Skin of body (tissue), 3 donors: ENCODE measurements at places on chromosomes 11 and 22.

GRCh38 chr11:80383655-80384054 is 942.8 kb upstream of the TENM4 start:
- no peak for DNase-seq

- DNase-seq = no peak
Measured at GRCh38 chr22:38655519-38656255, 505 bp downstream of the FAM227A start.

DNA sequence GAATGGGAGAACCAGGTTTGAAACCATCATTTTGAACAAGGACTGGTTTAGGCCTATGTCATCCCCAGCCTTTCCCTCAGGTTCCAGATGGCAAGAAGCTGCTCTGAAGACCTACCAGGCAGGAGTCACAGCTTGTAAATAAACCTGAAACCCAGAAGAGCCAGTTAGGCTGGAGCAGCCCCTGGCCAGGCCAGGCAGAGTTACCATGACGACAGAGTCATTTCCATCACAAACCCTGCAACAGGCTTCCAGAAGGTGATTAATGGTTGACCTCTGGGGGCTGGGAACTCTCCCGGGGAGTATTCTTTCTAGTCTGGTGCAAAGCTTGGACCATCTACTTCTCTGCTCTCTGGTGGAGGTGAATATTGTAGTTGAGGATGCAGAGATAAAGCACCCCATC is 164.1 kb upstream of the NCAM1 start:
- no peak for DNase-seq

GRCh38 chr22:43853328-43853931 is 8.9 kb downstream of the SULT4A1 start:
- DNase-seq = no peak

GRCh38 chr11:2300936-2301630 is 635 bp downstream of the C11orf21 start:
- no peak for DNase-seq

- DNase-seq = no peak
Measured at GRCh38 chr11:77882396-77882795, 61.5 kb downstream of the AAMDC start.

DNA sequence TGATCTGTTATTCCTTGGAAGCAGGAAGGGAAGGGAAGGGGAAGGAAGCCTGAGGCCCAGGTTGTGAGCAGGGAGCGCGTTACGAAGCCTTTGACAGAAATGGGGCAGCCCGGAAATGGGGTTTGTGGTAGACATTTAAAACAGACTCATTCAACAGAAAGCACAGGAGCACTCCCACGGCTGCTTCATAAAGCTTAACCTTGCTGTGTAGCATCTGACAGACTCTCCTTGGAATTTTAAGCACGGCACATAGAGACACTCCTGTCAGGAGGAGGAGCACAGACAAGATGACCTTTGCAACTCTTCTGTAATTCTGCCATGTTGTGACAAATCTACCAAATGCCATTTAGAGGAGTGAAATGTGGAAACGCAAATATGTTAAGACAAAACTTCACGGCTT is 131.6 kb downstream of the FBXO7 start:
- DNase-seq = no peak

GRCh38 chr11:64767344-64768299 is 7.8 kb upstream of the PYGM start:
- peak; percentile 16 for DNase-seq

- DNase-seq = no peak
Measured at GRCh38 chr11:46895821-46896220, 22.5 kb downstream of the LRP4 start.

- DNase-seq = no peak
Measured at GRCh38 chr11:88886796-88887195, 179.0 kb downstream of the GRM5 start.

DNA sequence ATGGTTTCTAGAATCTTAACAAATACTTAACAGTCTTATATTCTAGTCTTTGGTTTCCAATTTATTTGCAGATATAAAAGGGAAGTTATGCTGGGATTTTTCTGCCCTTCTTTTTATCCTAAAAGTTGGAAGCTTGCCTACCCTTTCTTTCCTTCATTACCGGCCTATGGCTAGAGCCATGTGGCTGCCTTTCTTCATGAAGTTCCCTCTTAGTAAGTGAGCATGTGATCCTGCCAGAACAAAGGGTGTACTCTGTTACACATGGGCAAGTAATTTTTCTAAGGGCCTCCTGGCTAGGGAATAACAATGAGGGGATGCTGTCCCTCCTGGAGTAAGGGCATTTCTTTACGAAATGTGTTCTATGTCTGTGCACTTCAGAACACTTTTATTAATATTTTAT is 252.1 kb upstream of the PITPNB start:
- DNase-seq = no peak

DNA sequence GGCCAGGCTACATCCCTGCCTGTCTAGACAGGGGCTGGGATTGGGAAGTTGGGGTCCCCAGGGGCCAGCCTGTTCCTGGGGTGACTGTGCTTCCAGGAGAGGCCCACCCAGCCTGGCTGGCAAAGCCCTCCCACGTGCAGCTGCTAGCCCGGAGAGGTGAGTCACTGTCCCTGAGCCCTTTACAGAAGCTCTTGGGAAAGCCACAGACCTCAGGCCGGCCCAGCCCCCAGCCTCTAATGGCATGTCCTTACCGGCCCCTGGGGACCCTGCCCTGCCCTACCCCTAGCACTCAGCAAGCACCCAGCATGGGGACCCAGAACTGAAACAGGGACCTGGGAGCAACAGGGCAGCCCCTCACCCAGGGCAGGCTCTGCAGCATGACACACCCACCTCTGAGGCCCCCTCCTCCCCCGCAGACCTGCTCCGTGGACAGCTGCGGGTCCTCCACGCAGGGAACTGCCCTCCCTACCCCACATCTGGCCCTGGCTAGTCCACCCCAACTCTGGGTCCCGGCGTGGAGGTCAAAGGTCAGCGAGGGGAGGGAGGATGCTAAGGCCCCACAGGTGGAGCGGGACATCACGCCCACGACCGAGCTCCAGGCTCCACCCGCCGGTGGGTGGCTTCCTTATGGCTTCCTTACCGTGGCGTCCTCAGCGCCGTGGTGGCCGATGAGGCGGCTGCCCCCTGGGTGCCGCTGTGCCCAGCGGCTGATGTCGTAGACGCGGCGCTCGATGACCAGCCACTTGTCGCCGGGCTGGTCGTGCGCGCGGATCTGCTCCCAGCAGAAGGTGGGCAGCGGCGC is 615 bp downstream of the FADS3 start:
- DNase-seq = no peak

GRCh38 chr22:23217171-23218052 is 37.1 kb downstream of the BCR start:
- no peak for DNase-seq

- DNase-seq = no peak
Measured at GRCh38 chr22:47197773-47198500, 435.5 kb downstream of the TBC1D22A start.

DNA sequence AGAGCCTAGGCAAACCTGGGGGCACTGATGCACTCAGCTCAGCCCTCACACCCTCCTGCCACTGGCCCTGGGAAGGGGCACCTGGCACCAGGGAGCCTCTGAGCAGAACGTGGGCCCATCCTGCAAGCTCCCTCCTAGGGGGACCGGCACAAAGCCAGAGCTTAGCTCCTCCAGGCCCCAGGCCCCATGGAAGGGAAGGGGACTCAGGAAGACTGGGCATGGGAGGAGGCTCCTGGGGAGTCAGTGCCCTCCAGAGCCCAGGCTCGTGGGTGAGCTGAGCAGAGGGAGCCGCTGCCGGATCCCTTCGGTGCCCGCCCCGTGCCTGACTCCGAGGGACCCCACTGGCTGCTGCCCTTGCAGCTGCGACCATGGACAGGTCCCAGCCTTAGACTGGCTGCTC is 28.5 kb downstream of the ADA2 start:
- no peak for DNase-seq

- DNase-seq = no peak
Measured at GRCh38 chr22:36884349-36885158, 23.7 kb downstream of the NCF4 start.

- no peak for DNase-seq
Measured at GRCh38 chr22:43570531-43571165, 158.8 kb downstream of the MPPED1 start.

GRCh38 chr11:86488553-86488952 is 113.9 kb downstream of the CCDC81 start:
- DNase-seq = no peak

DNA sequence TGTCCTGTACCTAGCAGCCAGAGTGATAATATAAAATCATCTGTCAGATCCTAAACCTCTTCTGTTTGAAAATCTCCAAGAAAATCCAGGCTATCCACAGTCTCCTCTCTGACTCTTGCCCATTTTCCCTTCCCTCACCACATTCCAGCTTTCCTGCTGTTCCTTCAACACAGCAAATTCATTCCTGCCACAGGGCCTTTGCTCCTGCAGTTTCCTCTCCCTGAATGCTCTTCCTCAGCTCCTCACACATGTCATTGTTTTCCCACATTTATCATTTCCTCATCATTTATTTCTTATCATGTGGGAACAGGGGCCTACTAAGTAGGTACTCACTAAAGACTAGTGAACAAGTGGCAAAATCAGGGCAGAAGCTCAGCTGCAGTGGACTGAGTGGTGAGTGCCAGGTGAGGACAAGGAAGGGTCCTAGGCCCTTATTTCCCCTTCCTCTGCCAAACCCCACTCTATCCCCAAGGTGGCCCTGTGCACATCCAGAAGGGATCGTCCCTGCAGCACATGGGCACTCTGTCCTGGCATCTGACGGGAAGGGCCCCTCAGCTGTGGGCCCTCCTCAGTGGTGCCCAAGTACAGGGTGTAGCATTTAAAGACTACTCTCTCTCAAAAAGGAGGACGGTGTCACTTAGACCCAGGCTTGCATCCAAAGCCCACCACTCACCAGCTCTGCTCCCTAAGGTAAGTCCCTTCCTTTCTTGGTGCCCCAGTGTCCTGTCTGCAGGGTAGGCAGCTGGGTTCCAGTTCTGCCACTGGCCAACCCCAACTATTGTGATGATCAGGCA is 2.0 kb downstream of the LRRC32 start:
- no peak for DNase-seq

DNA sequence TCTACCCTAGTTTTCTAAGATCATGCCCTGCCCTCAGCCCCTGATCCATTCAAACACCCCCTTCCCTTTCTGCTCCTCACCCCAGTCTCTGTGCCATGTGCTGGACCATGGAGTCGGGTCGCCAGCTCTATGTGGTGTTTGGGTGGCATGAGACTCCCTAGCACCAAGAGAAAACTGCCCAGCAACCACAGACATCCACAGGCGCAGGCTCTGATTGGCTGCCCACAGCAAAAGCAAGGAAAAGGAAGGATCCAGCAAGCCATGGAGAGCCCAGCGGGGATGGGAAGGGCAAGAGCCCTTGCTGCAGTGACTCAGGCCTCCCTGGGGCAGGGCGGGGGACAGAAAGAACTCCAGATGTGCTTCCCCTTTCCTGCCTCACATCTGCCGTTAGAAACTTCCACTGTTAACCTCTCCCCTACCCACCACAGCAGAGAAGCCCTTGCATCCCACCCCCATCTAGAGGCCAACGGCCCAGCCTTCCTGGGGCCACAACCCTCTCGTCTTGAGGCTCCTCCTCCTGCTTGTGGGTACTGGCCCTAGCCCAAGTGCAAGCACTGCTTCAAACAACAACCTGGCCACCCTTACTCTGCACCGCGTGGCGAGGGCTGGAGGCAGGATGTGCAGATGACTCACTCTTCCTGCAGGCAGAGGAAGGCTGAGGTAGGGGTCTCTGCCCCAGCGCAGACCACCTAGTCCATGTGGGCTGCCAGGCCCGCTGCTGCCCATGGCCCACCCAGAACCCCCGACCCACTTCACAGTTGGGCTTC is 9.7 kb upstream of the AHNAK start:
- DNase-seq = peak; percentile 87

GRCh38 chr22:46111645-46112306 is 38.5 kb upstream of the PPARA start:
- no peak for DNase-seq

GRCh38 chr22:17213976-17214375 is 5.3 kb downstream of the ADA2 start:
- peak; percentile 17 for DNase-seq

- peak; percentile 5 for DNase-seq
Measured at GRCh38 chr11:107821199-107821927, 37.2 kb downstream of the SLC35F2 start.

DNA sequence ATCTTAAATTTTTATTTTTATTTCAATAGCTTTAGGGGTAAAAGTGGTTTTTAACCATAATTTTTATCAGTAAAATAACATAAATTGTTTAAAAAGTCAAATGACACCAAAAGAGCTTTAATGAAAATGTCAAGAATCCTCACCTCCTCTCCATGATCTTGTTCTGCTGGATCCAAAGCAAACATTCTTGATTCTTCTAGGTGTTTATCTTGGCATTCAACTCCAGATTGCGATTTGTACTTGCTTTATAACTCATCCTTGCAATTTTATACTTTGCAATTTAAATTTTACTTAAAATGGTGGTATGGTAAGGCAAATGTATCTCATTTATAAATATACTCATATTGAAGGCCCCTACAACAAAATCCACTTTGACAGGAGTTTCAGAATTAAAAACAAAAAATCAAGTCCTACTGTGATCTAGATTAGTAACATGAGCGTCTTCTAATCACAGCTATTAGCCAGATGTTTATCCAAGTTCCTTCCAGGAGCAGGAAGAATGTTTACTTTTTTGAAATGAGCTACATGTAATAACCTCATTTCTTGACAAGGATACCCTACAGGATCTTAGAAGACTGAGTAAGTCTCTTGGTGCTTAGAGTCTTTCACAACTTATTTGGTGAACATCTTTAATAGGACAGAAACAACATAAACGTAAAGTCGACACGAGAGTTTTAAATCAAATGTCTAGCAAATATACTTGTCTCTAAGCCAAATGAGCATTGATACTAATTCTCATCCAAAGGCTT is 72.4 kb upstream of the CARD18 start:
- DNase-seq = no peak

DNA sequence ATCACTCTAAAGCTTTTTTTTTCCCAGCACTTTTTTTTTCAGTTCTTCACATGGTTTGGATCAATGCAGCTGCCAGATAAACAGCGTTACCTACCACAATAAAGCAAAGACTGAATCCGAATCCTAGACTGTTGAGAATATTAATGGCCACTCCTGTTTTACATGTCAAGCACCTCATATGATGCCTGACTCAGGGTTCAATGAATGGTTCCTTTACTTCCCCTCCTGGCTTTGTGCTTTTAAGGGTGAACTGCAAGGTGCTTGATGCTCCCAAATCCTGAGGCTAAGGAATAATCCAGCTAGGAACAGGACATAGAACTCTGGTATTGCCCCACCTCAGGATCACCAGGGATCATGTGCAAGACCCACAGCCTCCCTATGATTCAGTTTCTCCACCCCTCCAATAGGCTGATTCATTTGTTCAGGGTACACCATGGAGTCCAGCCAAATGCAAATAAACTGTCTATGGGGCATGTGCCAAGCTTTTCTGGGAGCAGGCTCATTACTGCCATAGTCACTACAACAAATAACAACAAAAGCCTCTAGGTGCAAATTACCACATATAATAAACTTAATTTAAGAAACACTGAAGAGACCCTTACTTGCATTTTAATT is 104.3 kb downstream of the GAB2 start:
- DNase-seq = no peak

GRCh38 chr22:20395181-20395906 is 1.4 kb downstream of the ZNF74 start:
- DNase-seq = no peak

- no peak for DNase-seq
Measured at GRCh38 chr11:19060629-19061028, at the start of gene MRGPRX2. TSS of gene MRGPRX2 (minus strand) at chr11:19060717. CDS start at chr11:19056402, 4,315 bp downstream.
